ENCODE measurements at places on chromosomes 12 and 14. TPM values are rescaled to one million over a fixed set of nuclear protein-coding genes. Genes with fewer than 3 reads are reported as not detected.

Gene NPFF
- not detected for total RNA-seq

Gene IL31
- total RNA-seq, result not detected

DNA sequence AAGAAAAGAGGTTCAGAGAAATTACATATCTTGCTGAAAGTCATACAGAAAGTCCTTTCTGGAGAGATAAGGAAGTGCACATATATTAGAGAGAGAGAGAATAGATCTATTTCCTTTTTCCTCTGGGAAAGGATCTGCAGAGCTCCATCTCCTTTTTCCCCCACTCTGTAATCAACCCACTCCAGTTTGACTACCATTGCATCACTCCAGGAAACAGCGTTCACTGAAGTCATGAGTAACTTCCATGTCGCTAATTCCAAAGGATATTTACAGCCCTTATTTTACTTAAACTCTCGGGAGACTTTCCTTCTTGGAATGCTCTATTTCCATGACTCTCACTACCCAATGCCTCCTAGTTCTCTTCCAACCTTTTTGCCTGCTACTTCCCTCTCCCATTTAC, 72.5 kb upstream of the PARP11 start:
- H3K36me3 ChIP-seq, result peaks cover 18% of the 10 kb centered on the region
- H3K27ac ChIP-seq, result peak overlapping the region; percentile 12
- peaks cover 9% of the 10 kb centered on the region for H3K27me3 ChIP-seq
- DNase-seq, result no peak
- peaks cover 31% of the 10 kb centered on the region for H3K4me1 ChIP-seq
- H3K4me3 ChIP-seq, result no peak overlapping the region

Gene TDRD9
- 2.7 TPM for total RNA-seq

Gene PZP
- not detected for total RNA-seq

GRCh38 chr12:70031046-70031445, 206.0 kb downstream of the MYRFL start:
- no peaks in the 10 kb centered on the region for H3K36me3 ChIP-seq
- DNase-seq, result no peak
- no peak overlapping the region for H3K4me3 ChIP-seq
- H3K27me3 ChIP-seq, result peaks cover 7% of the 10 kb centered on the region

- no peaks in the 10 kb centered on the region for H3K36me3 ChIP-seq
- no peaks in the 10 kb centered on the region for H3K27me3 ChIP-seq
- DNase-seq, result no peak
Observed at GRCh38 chr12:28425526-28425925, 235.3 kb downstream of the CCDC91 start.

DNA sequence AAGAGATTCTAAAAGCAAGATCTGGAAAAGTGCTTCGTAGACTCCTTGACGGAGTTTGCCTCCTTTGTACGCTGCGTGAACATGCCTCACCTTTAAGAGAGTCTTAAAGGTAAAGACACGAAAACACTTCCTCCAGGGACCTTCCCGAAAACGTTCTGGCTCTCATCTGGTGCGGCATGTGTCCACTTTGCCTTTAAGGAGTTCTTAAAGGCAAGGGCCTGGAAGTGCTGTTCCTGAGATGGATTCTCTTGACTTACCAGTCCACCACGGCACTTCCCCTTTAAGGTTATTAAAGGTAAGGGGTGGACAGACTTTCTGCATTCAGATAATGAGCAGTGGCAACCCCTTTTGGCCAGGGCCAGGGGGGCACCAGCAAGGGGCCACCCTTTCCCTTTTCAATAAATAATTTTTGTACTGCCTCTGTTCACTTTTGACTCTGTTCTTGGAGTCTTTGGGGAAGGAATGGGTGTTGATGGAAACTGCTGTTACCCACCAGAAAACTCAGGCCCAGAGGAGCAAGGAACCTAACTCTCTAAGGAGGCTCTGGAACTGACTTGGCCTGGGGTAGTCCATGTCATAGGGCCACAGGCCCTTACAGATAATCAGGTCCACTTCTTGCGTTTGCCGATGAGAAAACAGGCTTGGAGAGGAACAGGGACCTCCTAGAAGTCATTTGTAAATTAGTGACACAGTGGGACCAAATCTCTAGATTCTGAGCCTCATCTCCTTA, 4.4 kb downstream of the REM2 start:
- peaks cover 31% of the 10 kb centered on the region for H3K4me1 ChIP-seq
- H3K4me3 ChIP-seq, result peak overlapping the region; percentile 75
- no peak for DNase-seq
- peak overlapping the region; percentile 75 for H3K27ac ChIP-seq
- peaks cover 4% of the 10 kb centered on the region for H3K36me3 ChIP-seq

GRCh38 chr12:84502907-84503787, 409.5 kb downstream of the SLC6A15 start:
- no peaks in the 10 kb centered on the region for H3K4me1 ChIP-seq
- no peak overlapping the region for H3K27ac ChIP-seq
- H3K36me3 ChIP-seq, result no peaks in the 10 kb centered on the region
- peak; percentile 27 for DNase-seq
- H3K4me3 ChIP-seq, result no peak overlapping the region
- no peaks in the 10 kb centered on the region for H3K27me3 ChIP-seq

Gene IQSEC3
- 2.6 TPM for total RNA-seq

Gene EEF1AKMT3
- total RNA-seq, result 3.1 TPM

GRCh38 chr12:51409846-51410245, 14.8 kb upstream of the SLC4A8 start:
- no peak overlapping the region for H3K4me3 ChIP-seq
- DNase-seq, result no peak
- peaks cover 23% of the 10 kb centered on the region for H3K4me1 ChIP-seq
- peaks cover 2% of the 10 kb centered on the region for H3K27me3 ChIP-seq
- no peaks in the 10 kb centered on the region for H3K36me3 ChIP-seq

Gene NANOG
- not detected for total RNA-seq

- peak; percentile 70 for DNase-seq
- peaks cover 27% of the 10 kb centered on the region for H3K4me1 ChIP-seq
- H3K4me3 ChIP-seq, result peak overlapping the region; percentile 69
- H3K27me3 ChIP-seq, result peaks cover 23% of the 10 kb centered on the region
- H3K27ac ChIP-seq, result peak overlapping the region; percentile 77
- H3K36me3 ChIP-seq, result no peaks in the 10 kb centered on the region
Observed at GRCh38 chr12:6074979-6075585, 49.4 kb downstream of the VWF start.

- no peak for DNase-seq
- no peaks in the 10 kb centered on the region for H3K36me3 ChIP-seq
- H3K4me1 ChIP-seq, result no peaks in the 10 kb centered on the region
- H3K4me3 ChIP-seq, result no peak overlapping the region
- H3K27ac ChIP-seq, result no peak overlapping the region
Observed at GRCh38 chr12:52561880-52562449, 9.0 kb upstream of the KRT71 start.

DNA sequence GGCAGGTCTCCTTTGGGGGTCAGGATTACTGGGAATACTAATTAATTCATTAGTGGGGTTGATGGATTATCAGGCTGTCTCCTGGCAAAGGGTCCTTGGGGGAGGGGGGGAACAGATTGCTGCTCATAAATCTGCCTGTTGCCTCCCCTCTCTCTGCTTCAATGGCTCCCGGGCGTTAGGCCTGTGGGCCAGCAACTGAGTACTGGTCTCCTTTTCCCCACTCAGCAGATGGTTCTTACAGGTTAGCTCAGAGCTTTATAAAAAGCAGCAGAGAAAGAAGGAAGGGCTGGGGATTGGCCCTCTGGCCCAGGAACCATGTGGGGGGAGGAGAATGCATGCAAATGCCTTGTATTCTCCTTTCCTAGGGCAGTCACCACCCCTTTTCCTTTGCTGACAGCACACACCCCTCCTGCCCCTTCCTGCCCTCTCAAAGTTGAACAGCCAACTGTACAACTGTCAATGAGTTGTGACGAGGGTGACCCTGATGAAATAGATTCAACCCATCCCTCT, 2.3 kb upstream of the NEUROD4 start:
- no peak overlapping the region for H3K4me3 ChIP-seq
- peaks cover 3% of the 10 kb centered on the region for H3K36me3 ChIP-seq
- H3K27me3 ChIP-seq, result peaks cover 29% of the 10 kb centered on the region

Gene ENDOU
- not detected for total RNA-seq

- H3K36me3 ChIP-seq, result no peaks in the 10 kb centered on the region
- no peaks in the 10 kb centered on the region for H3K4me1 ChIP-seq
- peaks cover 21% of the 10 kb centered on the region for H3K27me3 ChIP-seq
- no peak for DNase-seq
- H3K27ac ChIP-seq, result no peak overlapping the region
Observed at GRCh38 chr12:26149968-26150500, 25.2 kb upstream of the BHLHE41 start.

DNA sequence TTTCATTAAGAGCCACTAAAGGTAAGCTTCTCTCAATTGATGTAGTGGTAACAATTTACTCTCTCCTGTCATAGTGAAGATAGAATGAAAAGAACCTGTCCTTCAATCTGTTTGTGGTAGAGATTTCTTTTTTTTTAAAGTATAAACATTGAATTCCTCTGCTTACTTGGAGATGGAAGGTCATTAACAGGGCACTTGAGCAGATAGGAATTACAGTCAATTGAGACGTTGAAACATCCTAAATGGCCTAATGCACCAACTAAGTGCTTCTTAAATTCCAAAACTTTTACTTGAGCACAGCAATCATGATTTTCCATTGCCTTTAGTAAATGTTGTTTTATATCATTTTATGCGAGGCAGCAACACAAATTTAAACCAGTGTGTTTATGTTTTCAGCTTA, 241.4 kb downstream of the FOXG1 start:
- H3K36me3 ChIP-seq, result no peaks in the 10 kb centered on the region
- no peak overlapping the region for H3K27ac ChIP-seq
- H3K4me1 ChIP-seq, result no peaks in the 10 kb centered on the region
- no peaks in the 10 kb centered on the region for H3K27me3 ChIP-seq
- no peak for DNase-seq

Gene ADCY4
- 4.7 TPM for total RNA-seq

- peak; percentile 48 for DNase-seq
- H3K36me3 ChIP-seq, result peaks cover 28% of the 10 kb centered on the region
- H3K27ac ChIP-seq, result peak overlapping the region; percentile 97
- H3K4me3 ChIP-seq, result peak overlapping the region; percentile 93
- H3K4me1 ChIP-seq, result peaks cover 50% of the 10 kb centered on the region
Observed at GRCh38 chr14:39266525-39266870, 32.8 kb downstream of the MIA2 start.

Gene CMTM5
- total RNA-seq, result not detected

GRCh38 chr12:105922670-105923102, 216.1 kb downstream of the NUAK1 start:
- no peak overlapping the region for H3K4me3 ChIP-seq
- peaks cover 8% of the 10 kb centered on the region for H3K27me3 ChIP-seq

Gene IAPP
- total RNA-seq, result not detected

GRCh38 chr14:102353126-102353619, 9.5 kb downstream of the CINP start:
- H3K27me3 ChIP-seq, result no peaks in the 10 kb centered on the region
- no peak overlapping the region for H3K27ac ChIP-seq
- peaks cover 48% of the 10 kb centered on the region for H3K36me3 ChIP-seq
- H3K4me3 ChIP-seq, result no peak overlapping the region

DNA sequence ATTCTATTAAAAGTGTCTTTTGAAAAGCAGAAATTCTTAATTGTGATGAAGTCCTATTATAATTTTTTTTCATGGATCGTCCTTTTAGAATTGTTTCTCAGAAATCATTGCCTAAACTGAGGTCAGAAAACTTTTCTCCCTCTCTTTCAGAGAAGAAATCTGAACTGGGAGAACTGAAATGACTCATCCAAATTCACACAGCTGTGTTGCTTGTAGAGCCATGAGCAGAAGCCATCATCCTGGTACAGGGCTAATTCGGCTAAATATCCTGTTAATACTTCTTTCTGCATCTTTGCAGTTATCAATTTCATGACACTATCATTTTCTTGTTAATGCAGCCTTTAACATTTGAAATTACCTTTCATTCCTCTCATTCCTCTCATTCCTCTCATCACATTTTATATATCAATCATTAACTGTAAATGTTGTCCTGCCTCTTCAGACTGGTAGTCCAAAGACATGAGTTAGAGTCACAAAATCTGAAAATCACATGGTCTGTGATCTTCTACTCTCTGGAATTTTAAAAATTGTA, 15.5 kb downstream of the SLC15A5 start:
- no peak for DNase-seq
- H3K4me1 ChIP-seq, result no peaks in the 10 kb centered on the region
- H3K27me3 ChIP-seq, result no peaks in the 10 kb centered on the region
- H3K36me3 ChIP-seq, result no peaks in the 10 kb centered on the region
- no peak overlapping the region for H3K4me3 ChIP-seq
- no peak overlapping the region for H3K27ac ChIP-seq

Gene TAS2R13
- total RNA-seq, result 1.0 TPM

DNA sequence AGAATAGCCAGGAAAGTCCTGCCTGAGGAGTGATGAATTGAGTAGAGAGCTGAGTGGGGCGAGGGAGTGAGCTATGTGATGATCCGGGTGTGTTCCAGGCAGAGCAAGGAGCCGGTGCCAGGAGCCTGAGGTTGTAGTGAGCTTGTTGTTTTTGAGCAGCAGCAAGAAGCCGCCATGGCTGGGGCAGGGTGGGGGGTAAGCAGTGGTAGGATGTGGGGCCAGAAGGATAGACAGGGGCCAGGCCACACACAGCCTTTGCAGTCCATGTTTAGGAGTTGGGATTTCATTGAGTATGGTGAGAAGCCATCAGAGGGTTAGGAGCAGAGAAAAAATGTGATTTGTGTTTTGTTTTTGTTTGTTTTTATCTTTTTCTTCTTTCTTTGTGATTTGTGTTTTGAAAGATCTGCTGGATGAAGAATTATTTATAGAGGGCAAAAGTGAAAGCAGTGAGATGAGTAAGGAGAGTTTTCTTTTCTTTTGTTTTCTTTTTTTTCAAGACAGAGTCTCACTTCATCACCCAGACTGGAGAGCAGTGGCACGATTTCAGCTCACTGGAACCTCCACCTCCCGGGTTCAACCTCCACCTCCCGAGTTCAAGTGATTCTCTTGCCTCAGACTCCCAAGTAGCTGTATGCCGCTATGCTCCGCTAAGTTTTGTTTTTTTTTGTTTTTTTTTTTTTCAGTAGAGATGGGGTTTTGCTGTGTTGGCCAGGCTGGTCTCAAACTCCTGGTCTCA, 92.3 kb upstream of the BCAT1 start:
- peaks cover 4% of the 10 kb centered on the region for H3K36me3 ChIP-seq
- H3K4me1 ChIP-seq, result peaks cover 7% of the 10 kb centered on the region
- no peak for DNase-seq
- H3K4me3 ChIP-seq, result no peak overlapping the region
- peaks cover 7% of the 10 kb centered on the region for H3K27me3 ChIP-seq
- no peak overlapping the region for H3K27ac ChIP-seq

Gene PELI2
- total RNA-seq, result 0.57 TPM

Gene LALBA
- not detected for total RNA-seq
